Ecto neural progenitor cell (in vitro differentiated cells): ENCODE measurements at places on chromosomes 6 and 20.
A peak's percentile ranks its signal among the peaks of the same experiment; 100 is the strongest.

GRCh38 chr6:110049696-110050439, 71.8 kb downstream of the GPR6 start:
- DNase-seq, result no peak

- peak; percentile 22 for DNase-seq
Observed at GRCh38 chr6:168415993-168416530, 24.9 kb upstream of the SMOC2 start.

DNA sequence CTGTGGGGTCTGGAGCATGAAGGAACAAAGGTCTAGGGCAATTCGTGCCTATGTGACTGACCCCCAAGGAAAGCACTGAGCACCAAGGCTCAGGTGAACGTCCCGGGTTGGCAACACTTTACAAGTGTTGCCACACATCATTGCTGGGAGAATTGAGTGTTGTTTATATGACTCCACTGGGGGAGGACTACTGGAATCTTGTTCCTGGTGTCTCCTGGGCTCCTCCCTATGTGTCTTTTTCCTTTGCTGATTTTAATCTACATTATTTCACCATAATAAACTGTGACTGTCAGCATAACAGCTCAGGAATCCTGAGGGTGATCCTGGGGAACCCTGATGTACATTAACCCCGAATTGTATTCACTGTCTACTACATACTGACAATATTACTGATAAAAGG, 207.7 kb upstream of the BMP2 start:
- DNase-seq, result no peak

- no peak for DNase-seq
Observed at GRCh38 chr20:1702328-1702727, 44.7 kb upstream of the SIRPG start.

GRCh38 chr6:169958510-169958909, 207.1 kb downstream of the ERMARD start:
- peak; percentile 31 for DNase-seq

GRCh38 chr20:47413189-47413588, 56.7 kb upstream of the ZMYND8 start:
- DNase-seq, result no peak

DNA sequence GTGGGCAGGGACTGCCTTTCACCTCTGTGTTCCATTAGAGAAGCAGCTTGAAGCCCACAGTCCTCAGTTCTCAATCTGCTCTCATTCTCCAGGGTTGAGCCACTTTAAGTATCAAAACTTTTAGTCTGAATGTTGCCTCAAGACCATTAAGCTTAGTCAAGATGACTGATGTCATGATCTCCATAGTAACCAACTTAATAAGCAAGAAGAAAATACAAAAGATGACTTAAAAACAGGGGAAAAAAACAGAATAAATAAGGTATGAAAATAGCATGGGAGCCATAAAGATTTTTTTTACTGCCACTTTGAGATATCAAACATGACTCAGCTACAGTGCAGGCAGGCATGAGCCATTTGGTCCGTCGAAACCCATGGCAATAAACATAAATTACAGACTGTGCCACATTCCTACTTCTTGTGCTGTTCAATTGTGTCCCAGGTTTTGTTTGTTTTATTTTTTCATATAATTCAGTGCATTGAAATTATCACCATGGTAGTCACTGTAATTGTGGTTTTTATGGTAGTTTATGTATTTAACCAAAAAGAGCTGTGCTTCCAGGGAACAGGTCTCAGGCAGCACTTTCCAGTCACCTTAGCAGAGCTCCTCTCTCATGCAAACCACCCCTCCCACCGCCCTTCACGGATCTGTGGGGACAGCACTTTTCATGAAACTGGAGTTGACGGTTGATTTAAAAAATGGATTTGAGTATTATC, 156.5 kb upstream of the INSM1 start:
- DNase-seq, result no peak

- no peak for DNase-seq
Observed at GRCh38 chr6:24325978-24326377, 31.9 kb downstream of the DCDC2 start.

- DNase-seq, result no peak
Observed at GRCh38 chr20:44584162-44584561, 1.8 kb downstream of the PKIG start.

DNA sequence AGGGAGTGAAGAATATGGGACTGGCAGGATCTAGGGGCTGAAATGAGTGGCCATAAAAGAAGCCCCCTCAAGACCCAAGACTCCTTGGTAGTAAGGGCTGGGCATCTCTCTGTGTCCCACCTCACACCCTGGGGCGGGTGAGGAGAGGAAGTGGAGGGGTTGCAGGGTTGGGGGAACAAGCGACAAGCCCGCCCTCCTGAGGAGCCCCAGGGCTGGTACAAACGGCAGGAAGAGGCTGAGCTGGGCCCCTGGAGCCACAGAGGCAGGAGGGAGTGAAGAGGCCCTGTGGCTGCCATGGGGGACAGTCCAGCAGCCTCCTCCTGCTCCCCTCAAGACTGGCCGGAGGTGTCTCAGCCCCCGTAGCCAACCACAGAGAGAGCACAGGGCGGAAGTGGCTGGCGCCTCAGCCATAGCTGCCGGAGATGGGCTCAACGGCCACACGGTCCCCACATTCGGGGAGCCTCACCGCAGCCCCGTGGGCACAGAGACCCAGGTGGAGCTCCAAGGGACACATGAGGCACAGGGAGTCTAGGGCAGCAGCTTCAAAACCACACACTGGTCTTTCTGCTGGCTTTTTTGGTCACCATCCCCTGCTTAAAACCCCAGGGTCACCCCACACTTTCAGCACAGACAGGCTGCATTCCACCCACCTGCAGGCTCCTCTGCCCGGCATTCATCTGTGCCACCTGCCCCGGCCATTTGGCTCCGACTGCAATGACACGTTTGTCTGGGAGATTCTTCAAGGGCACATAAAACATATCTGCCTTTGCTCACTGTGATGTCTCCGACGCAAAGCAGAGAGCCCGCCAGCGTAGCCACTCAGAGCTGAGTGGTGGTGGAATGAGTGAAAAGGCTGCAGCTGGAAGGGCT, 524 bp downstream of the C20orf203 start:
- peak; percentile 52 for DNase-seq

GRCh38 chr20:45487231-45487635, 17.7 kb downstream of the WFDC2 start:
- DNase-seq, result peak; percentile 58

- DNase-seq, result no peak
Observed at GRCh38 chr6:89927791-89928550, 33.7 kb downstream of the GJA10 start.

DNA sequence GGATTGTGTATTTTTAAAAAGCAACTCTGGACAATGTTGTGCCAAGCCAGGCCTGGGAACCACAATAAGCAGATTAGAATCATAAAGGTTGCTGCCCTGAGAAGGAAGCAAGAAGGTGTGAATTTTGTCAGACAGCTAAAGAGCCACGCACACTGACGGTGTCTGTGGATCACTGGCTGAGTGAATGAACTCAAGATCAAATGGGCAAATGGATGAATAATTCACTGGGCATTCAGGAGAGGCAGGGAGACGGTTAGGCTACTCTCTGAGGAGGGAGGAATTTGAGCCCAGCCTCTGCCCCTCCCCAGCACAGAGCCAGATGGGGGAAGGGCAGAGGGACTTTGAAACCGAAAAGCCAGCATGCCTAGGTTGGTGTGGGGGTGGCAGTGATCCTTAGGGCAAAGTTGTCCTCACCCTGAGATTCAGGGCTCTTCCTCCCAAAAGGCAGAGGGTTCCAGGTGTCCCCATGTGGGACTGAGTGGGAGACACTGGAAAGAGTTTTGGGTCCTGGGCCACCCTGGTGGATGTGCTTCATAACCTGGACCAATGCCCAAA, 19.5 kb upstream of the SLC22A7 start:
- no peak for DNase-seq

DNA sequence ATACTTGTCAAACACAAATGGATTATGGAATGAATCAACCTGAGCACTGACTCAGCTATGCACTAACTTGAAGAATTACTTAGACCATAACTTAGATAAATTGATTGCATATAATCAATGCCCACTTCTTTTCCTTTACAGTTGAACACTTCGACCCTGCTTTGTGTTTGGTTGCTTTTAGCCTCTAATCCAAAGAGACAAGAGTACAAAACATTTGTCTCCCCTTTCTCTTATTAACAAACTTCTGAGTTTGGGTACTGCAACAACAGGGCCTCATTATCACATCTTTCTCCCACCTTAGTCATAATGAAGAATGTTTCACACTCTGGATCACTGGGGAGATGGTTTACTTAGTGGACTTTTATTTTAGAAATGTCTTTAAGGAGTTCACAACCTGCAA, 2.6 kb upstream of the TAAR6 start:
- DNase-seq, result no peak

GRCh38 chr6:159935065-159935464, 33.8 kb upstream of the IGF2R start:
- DNase-seq, result no peak

DNA sequence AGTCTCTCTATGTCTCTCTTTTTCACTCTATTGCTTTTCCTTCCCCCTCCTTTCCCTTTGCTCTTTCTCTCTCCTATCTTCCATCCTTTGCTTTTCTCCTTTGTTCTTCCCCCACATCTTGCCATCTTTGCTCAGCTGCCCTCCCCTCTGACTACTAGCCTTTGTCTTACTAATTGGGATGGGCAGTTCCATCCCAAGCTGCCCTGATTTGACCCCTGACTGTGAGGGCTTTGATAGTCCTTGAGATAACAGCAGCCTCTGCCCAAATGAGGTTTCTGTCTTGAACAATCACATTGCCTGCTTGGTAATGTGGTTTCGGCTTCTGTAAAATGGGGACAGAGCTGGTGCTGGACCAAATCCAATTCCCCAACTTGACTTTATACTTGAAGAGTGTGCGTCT, 327.7 kb downstream of the DHX35 start:
- DNase-seq, result no peak

- DNase-seq, result no peak
Observed at GRCh38 chr6:142485256-142485655, 183.4 kb downstream of the ADGRG6 start.

GRCh38 chr20:23050076-23050838, 785 bp upstream of the THBD start:
- DNase-seq, result peak; percentile 62

DNA sequence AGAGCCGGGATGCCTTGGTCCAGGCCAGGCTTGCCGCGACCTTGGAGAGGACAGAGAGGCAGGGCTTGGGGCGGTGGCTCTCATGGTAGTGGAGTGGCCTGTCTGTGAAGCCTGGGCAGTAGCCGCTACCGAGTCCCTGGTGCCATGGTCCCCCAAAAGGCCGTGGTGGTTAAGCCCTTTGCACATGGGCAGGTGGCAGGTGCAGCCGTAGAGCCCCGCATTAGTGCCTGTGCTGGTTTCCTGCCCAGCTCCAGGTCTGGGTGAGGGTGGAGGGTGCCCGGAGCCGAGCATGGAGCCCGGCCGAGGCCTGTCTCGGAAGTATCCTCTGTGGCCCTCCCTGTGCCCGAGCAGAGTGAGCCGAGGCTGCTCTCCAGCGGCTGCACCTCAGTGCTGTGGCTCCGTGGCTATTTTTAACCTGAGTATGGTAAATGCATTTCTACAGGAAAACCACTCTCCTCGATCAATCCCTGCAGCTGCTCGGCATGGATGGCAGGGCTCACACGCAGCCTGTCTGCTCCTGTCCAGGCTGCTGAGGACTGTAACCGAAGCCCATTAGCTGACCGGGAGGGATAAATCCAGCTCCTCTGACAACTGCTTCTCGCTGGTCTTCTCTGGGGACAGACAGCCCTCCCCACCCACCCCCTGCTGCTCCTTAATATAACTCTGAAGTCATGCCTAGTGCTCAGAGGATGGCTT, 36.3 kb upstream of the GATA5 start:
- DNase-seq, result no peak

DNA sequence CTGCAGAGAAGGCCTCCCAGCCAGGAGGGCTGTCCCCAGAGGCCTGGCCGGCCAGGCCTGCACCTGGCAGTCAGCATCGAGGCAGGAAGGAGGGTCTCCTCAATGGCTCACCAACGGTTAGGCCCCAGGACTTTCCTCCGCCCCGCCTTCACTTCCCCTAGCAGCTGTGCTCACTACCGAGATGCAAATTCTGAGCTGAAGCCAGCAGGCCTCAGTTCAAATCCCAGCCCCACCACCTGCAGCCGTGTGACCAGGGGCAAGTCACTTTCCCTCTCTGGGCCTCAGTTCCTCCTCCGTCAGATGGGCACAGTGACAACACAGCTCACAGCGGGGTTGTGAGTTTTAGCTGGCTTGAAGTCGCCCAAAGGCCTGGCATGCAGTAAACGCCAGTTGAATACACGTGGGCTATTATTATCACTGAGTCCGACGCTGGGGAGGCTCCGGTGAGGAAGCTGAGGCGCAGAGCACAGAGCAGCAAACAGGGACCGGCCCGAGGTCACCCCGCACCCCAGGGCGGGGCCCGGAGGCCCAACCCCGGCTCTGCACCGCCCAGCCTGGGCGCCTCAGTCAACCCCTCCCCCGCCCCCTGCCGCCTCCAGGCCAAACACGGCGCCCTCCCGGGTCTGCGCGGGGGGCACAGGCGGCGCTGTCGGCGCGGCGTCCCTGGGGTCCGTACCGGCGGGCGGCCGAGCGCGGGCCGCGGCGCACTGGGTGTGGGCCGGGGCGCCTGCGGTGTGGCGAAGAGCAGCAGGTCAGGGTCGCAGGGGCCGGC, 671 bp downstream of the E2F1 start:
- DNase-seq, result peak; percentile 81

- no peak for DNase-seq
Observed at GRCh38 chr6:129184808-129185366, 301.9 kb downstream of the LAMA2 start.

GRCh38 chr6:28979679-28980078, 25.4 kb downstream of the ZNF311 start:
- no peak for DNase-seq

GRCh38 chr6:23349521-23350147, 776.4 kb upstream of the NRSN1 start:
- no peak for DNase-seq

DNA sequence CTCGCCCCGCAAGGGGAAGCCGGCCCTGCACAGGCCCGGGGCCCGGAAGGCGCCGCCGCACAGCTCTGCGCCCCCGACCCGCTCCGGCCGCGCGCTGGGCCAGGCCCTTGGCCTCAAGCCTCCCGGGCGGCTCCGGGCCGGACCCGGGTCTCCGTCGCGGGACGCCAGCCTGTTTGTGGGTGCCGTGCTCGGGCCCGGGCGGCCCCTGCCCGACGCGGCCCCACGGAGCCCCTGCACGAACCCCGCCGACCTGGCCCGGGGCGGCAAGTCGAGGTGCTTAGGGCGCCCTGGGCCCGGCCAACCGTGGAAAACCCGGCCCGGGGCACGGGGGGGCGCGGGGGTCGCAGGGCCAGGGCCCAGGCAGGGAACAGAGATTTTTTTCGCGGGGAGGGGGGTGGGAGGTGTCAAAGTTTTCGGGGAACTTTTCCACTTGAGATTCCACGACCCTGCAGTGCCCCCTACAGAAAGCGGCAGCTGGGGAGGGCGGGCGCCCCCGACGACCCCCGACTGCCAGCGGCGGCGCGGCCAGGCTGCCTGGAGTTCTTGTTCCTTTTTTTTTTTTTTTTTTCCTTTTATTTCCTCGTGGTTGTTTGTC, 805 bp upstream of the STX16 start:
- DNase-seq, result peak; percentile 63

GRCh38 chr20:63343460-63344445, 17.4 kb downstream of the CHRNA4 start:
- DNase-seq, result no peak

- no peak for DNase-seq
Observed at GRCh38 chr6:161369339-161369738, 95.5 kb upstream of the AGPAT4 start.

- no peak for DNase-seq
Observed at GRCh38 chr6:142369266-142369665, 67.5 kb downstream of the ADGRG6 start.

GRCh38 chr6:73722318-73723060, 26.5 kb downstream of the CD109 start:
- no peak for DNase-seq
